ENCODE measurements at places on chromosomes 13 and 19. TPM values are rescaled to one million over a fixed set of nuclear protein-coding genes. Genes with fewer than 3 reads are reported as not detected.

- DNase-seq, result no peak
Measured at GRCh38 chr13:90968166-90968904, 379.2 kb upstream of the MIR17HG start.

The FSTL3 gene
- 2.5 TPM for total RNA-seq

DNA sequence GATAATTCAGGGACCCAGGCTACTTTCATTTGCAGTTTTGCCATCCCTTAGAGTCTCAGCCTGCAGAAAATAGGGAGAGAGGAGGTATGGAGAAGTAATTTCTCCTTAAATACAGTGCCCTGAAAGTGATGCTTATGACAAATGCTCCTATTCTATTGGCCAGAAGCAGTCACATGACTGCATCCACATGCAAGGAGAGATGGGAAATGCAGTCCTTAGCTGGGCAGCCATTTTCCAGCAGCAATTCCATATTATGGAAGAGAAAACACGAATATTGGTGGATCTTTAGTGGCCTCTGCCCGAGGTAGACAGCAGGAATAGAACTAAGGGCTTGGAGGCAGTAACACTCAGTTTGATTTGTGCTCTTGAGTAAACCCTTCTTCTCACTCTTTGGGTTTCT, 39.4 kb downstream of the VAV1 start:
- DNase-seq, result no peak

GRCh38 chr19:10774893-10775292, 57.0 kb downstream of the DNM2 start:
- no peak for DNase-seq

DNA sequence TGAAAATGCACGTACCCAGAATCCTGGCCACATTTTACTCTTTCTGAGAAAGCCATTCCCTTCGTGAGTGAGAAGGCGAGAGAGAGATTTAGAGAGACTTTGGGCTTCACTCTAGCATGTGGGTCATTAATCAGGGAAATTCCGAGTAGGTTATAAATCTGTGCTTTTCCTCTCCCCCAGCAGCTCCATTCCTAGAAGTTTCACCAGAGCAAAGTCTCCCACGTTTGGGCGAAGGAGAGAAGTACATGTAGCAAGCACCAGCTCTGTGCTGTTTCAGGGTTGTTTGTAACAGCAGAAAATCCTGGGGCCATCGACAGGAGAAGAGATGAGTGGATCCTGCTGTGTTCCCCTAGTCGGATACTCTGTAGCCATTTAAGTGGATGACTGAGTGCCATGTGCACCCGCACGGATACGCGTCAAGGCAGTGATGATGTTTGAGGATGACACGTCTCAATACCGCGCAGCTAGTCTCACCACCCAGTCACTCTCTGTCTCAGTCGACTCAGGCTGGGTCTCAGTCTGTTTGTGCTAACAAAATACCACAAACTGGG, 131.8 kb upstream of the PEG3 start:
- no peak for DNase-seq

- no peak for DNase-seq
Measured at GRCh38 chr13:26784704-26785639, 24.4 kb upstream of the GPR12 start.

DNA sequence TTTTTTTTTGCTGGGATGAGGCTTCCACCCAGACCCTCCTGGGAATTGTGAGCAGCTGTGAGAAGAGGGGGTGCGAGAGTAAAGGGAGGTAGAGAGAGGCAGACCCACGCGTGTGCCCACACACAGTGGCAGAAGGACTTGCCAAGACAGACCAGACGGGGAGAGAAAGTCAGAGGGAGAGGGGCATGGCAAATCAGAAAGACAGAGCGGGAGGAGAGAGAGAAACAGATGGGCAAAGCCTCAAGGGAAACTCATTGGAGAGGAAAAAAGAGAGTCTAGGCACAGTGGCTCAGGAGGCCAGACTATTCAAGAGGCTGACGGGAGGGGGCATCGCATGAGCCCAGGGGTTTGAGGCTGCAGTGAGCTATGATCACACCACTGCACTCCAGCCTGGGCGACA, 17.0 kb downstream of the CATSPERG start:
- DNase-seq, result no peak

DNA sequence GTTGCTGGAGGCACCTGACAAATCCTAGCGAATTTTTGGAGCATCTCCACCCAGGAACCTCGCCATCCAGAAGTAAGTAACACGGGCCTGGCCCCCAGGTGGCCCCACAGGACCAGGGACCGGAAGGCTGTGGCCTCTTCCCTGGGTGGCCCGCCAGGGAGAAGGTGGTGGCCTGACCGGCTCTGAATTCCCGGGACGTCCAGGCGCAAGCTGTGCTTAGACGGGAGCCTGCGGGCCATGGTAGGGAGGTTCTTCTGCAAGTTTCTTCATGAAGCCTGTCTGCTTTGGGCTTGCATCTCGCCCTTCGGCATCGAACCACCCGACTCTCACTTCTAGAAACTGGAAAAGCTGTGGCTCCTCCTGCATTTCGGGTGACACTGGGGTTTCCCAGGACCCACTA, 47.4 kb downstream of the KDM4B start:
- DNase-seq, result no peak

The ATXN8OS gene
- total RNA-seq, result not detected

DNA sequence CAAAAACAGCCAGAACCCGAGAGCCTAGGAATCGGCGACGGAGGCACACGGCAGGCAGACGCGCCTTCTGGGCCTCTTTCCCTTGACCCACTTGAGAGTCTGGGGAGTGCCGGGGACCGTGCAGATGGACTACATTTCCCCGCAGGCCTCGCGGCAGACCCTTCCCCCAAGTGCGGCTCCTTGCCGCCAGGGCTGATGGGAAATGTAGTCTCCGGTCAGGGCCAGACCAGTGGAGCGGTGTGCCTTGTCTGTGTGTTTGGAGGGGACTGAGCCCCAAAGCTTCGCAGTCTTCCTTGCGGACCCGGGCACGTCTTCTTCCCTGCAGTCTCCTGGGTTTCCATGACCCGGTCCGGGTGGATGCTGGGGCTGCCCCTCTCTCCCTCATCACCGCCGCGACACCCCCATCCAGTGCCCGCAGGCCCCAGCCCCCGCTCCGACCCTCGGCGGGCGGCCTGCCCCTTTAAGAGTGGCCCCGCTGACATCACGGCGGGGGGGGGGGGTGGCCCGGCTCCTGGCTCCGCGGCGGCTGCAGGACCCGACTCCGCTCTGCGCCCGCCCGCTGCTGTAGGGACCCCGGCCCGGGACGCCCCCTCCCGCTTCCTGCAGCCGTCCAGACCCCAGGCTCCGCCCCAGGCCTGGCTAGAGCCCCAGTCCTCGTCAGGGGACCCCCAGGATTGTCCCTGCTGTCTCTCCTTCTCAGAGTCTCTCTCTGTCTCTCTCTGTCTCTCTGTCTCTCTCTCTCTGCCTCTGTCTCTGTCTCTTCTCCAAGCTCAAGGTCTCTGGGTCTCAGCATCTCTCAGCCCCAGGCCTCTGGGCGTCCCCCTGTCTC, 758 bp upstream of the CACNG7 start:
- peak; percentile 61 for DNase-seq

- DNase-seq, result no peak
Measured at GRCh38 chr13:42101821-42102585, 53.6 kb downstream of the DGKH start.

The APOE gene
- not detected for total RNA-seq

- DNase-seq, result no peak
Measured at GRCh38 chr19:49136771-49137171, 17.4 kb downstream of the PPFIA3 start.

The THSD1 gene
- 0.23 TPM for total RNA-seq

DNA sequence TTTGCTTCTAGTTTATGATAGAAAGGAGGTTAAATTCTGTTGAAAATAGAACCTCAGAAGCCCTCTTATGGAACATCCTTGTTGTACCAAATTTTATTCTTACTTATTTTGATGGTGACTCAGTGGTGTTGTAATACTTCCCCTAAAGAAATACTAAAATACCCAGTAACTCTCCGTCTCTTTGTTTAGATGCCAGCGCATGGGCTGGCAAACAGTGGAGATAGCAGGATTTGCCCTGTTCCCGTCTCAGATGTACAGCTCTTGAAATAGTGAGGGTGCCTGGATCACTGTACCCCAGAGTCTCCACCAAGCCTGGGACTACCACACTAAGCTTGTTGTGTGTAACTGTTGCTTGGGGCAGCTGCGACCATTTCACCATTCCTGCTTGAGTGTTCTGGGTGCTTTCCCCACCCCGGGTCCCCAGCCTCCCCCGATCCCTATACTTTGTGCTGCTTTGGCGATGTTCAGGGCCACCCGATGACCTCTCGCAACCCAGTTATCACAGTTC, 67.0 kb upstream of the TEX29 start:
- no peak for DNase-seq
